ENCODE measurements at places on chromosomes 6 and 20.

DNA sequence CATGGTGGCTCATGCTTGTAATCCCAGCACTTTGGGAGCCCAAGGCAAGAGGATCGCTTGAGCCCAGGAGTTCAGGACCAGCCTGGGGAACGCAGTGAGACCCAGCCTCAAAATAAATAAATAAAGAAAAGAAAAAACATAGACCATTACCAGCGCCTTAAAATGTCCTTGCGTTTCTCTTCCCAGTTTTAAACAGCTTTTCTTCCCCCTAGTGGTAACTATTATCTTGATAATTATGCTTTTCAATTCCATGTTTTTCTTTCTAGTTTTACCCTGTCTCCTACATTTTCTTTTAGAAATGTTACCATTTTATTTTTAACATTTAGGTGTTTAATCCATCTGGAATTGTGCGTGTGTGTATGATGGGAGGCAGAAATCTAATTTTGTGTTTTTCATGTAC lies 24.4 kb downstream of the DNAH8 start:
- no peak for DNase-seq

- DNase-seq = no peak
Observed at GRCh38 chr6:169324656-169325459, 71.2 kb upstream of the THBS2 start.

GRCh38 chr6:78243519-78243918 lies 590.7 kb downstream of the MEI4 start:
- DNase-seq = no peak

DNA sequence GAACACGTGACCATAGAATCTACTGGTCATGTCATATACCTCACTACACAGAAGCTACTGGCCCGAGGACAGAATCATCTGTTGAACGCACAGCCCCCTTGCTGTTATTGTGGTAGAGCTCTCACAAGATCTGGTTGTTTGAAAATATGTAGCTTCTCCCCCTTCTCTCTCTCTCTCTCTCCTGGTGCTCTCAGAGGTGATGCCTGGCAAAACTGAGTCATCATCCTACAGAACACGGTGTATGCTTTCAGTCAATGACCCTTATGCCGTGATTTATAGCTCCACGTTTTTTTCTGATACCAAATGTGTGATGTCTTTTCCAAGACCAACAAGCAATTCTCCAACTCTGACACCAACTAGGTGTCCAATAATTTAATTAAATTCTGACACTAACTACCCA lies 13.0 kb upstream of the RBM24 start:
- DNase-seq = no peak

GRCh38 chr6:159760602-159761057 lies 1.2 kb upstream of the ACAT2 start:
- no peak for DNase-seq

DNA sequence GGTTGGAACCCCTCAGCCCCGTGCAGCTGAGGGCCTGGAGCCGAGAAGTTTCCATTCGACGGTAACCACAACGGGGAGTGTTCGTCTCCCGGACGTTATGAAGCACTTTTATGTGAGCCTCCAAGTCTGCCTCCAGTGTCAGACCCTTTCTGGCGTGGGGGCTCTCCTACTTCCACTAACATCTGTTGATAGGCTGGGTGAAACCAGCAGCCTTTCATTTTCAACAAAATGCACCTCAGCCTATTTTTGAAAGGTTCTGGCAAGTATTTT lies 257.4 kb downstream of the THBS2 start:
- no peak for DNase-seq

DNA sequence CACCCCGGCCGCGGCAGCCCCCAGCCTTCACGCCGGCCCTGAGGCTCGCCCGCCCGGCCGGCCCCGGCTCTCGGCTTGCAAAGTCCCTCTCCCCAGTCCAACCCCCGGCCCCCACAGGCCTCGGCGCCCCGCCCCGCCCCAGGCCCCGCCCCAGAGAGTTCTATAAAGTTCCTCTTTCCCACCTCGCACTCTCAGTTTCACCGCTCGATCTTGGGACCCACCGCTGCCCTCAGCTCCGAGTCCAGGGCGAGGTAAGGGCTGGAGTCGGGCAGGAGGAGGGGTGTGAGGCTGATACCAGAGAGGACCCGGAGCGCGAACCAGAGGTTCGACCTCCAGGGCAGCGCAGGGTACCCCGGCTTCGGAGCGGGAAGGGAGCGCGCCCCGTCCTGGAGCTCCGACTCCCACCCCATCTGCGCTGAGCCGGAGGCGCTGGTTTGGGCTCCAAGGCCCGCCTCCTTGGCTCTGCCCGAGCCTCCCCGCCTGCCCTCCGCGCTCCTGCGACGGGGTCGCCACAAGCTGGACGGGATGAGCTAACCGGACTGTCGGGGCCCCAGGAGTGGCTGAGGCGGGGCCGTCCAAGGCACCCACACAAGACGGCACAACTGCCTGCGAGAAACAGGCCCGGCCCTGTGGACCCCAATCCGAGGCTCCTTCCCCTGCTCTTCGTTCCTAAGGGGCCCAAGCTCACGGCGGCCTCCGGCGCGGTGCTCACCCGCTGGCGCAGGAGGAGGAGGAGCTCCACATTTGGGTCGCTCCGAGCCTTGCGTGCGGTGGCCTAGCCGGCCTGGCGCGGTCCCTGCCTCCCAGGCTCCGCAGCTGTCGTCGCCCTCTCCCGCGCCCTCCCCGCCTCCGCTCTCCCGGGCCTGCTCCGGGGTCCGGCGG lies at the start of gene IRF4:
TSS of gene IRF4 (plus strand) at position 194 of the 882 bp plus-strand sequence. CDS start 1,401 bp downstream, outside the sequence.
- DNase-seq = peak; percentile 89

- no peak for DNase-seq
Observed at GRCh38 chr20:24662322-24662721, 192.9 kb downstream of the SYNDIG1 start.

DNA sequence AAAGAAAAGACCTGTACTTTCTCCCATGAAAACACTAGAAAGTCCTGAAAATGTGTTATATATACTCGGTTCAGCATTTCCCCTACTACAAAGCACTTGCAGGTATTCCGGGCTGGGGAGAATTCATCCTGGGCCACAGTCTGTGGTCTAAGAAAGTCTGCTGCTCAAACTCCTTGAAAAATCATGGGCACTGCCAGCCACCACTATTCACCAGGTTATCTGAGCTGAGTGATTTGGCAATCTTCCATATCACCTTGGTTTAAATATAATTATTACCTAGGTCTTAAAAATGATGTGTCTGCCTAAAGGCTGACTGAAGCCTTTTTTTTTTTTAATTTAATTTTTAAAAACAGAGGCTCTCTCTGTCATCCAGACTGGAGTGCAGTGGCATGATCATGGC lies 11.3 kb downstream of the FKBP5 start:
- no peak for DNase-seq

- no peak for DNase-seq
Observed at GRCh38 chr6:41624621-41625380, 13.5 kb upstream of the MDFI start.

DNA sequence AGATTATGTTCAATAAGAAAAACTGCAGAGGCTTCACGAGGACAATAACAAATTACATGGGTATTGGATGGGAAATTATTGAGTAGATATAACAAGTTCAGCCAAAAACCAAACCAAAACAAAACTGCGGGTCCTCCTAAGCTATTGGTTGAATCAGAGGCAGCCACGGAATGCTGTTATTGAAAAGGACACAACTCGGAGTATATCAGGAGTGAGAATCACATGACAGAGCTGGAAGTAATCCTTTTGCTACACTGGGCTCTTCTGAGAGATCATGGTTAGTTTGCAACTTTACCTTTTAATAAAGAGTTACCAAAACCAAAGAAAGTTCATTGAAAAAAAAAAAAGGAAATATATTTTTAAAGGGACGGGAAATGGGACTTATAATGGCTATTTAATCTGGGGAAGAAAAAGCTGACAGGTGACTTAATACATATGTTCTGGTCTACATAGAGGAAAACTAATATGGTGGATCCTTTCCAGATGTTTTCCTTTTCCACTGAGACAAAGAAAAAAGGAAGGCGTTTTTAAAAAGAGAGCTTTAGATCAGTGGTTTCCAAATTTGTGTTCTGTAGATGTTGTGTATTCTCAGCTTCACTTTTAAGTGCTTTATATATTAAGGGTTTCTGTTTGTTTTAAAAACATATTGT lies 6.9 kb upstream of the CITED2 start:
- no peak for DNase-seq

GRCh38 chr6:128365520-128366160 lies 154.8 kb downstream of the PTPRK start:
- DNase-seq = no peak

DNA sequence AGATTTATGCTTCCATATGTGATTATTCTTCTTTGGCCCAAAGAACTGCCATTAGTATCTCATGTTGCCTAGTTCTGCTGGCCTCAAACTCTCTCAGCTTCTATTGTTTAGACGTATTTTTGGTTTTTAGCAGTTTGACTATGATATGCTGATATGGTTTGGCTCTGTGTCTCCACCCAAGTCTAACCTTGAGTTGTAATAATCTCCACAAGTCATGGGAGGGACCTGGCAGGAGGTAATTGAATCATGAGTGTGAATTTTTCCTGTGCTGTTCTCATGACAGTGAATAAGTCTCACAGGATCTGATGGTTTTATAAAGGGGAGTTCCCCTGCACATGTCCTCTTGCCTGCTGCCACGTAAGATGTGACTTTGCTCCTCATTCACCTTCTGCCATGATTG lies 96.7 kb upstream of the ARG1 start:
- DNase-seq = no peak

GRCh38 chr20:58841539-58842264 lies 9.0 kb downstream of the GNAS-AS1 start:
- DNase-seq = no peak

- no peak for DNase-seq
Observed at GRCh38 chr20:36097337-36098151, 57.0 kb upstream of the EPB41L1 start.

DNA sequence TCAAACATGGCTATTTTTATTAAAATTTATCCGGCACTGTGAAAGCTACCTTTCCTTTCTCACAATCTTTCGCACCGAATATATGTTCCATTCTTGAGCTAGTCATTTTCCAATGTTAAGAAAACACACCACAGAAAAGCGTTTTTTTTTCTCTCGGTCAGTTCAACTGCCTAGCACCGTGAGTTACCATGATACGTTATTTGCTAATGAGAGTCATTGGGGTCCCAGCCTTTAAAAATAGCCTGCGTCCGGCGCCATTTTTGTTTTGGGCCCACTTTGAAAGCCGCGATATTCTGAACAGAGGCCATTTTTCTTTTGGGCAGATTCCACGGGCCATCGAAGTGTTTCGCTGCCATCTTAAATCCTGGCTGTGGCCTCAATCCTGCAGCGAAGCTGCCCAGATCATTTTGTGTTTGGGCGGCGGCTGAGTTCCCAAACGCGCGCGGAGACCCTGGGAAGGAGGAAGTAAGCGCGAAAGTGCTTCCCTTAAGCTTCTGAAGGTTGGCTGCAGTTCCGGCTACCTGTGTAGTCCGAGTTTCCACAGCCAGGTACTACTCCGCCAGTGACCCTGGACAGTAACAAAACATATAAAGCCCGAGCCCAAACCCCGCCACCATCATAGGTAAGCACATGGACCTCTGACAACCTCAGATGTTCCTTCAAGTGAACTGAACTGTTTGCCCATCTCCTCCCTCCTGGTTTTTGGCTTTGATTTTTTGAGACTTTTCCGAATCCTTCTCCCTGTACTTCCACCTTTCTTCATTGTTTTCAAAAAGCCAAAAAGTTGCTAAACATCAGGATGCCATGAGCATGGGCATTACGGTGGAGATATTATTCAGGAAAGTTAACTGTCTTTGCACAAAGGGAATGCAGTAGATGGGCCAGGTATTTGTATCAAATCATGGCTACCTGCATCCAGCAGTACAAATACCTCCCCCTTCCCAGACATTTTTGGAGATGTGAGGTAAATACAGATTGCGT lies at the start of gene SLX4IP:
TSS of gene SLX4IP (plus strand) at position 474 of the 981 bp plus-strand sequence. CDS start 22,900 bp downstream, outside the sequence.
- peak; percentile 87 for DNase-seq

DNA sequence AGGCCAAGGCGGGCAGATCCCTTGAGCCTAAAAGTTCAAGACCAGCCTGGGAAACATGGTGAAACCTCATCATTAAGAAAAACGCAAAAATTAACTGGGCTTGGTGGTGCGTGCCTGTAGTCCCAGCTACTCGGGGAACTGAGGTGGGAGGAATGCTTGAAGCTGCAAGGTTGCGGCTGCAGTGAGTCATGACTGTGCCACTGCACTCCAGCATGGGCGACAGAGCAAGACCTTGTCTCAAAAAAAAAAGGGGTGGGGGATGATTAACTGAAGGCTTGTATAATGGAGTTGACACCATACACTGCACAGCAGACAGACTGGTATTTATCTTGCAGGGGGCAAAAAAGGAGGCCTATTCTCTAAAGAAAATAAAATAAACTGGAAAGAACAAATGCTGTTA lies 27.7 kb downstream of the SRPK1 start:
- no peak for DNase-seq

DNA sequence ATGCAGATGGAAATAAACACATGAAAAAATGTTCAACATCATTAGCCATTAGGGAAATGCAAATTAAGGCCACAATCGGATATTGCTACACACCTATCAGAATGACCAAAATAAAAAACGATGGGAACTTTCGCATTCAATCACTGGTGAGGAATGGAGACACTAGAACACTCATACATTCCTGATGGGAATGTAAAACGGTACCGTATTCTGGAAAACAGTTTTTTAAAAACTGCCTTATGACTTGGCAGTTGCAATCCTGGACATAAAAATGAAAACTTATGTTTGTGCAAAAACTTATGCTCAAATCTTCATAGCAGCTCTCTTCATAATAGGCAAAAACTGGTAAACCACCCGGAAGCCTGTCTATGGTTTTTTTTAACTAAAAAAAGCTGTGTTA lies 146.0 kb downstream of the CEBPB start:
- DNase-seq = no peak

- no peak for DNase-seq
Observed at GRCh38 chr6:106098383-106099234, 12.5 kb downstream of the PRDM1 start.

DNA sequence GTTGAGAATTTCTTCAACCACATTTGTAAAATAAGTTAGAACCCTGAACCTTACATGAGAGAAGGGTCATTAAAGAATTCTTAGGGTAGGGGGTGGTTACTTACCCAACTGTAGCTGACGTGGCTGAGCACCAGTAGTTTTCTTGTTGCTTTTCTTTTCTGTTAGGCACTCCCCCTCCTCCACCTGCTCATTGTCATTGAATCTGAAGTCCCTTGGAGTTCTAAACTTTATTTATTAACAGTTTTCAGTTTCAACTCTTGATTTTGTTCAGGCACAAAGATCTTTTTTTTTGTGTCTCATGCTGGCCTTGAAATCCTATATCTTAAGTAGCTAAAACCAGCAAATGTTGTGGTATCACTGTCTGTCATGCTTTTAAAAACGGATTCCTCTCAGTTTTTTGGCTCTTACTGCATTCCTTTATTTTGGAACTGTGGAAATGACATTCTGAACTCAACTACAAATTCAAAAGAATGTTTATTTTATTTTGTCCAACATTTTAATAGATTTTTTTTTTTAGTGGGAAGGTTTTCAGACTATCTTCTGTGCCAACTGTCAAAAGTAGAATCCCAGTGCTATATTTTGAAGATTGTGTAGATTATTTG lies 465.2 kb downstream of the PHF3 start:
- no peak for DNase-seq

DNA sequence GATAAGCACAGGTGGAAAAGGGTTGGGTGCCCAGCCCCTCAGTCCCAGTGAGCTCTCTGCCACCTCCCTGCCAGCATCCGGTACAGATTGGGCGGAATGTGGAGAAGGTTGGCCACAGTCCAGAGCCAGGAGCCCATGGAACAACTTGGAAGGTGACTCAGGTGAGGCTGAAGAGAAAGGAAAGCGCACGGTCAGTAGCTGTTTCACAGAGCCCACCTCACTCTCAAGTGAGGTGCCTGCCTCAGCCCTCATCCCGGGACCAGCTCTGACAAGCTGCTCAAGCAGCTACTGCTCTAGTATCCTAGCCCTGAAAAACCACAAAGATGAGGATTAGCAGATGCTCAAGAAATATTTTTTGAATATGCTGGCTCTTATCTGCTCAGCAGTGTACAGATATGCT lies 1.1 kb upstream of the MMP24OS start:
- DNase-seq = no peak

- no peak for DNase-seq
Observed at GRCh38 chr6:139439349-139439748, 64.9 kb upstream of the CITED2 start.

All from GM06990 (cell line).